ENCODE measurements at places on chromosomes 2 and 18. TPM values are rescaled to one million over a fixed set of nuclear protein-coding genes. Genes with fewer than 3 reads are reported as not detected.

DNA sequence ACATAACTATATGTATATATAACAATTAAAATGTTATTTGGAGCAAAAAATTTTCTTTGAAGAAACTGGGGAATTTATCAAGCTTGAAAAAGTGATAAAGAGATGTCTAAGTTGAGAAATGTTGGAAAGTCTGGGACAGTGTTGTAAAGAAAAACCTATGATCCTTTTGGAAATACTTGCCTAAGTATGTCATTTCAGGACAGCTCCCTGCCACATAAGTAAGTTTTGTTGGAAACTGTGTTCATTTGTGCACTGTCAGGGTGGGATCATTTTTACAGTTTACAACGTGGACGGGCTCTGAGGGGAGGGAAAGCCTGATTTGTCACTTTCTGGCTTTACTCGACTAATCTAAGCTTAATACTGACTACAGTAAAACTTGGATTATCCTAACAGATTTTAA is 10.4 kb upstream of the COL3A1 start:
- no peak for DNase-seq

- DNase-seq: no peak
Observed at GRCh38 chr2:149586063-149586462, 1.5 kb downstream of the MMADHC start.

The STPG4 gene
- 0.72 TPM for total RNA-seq

DNA sequence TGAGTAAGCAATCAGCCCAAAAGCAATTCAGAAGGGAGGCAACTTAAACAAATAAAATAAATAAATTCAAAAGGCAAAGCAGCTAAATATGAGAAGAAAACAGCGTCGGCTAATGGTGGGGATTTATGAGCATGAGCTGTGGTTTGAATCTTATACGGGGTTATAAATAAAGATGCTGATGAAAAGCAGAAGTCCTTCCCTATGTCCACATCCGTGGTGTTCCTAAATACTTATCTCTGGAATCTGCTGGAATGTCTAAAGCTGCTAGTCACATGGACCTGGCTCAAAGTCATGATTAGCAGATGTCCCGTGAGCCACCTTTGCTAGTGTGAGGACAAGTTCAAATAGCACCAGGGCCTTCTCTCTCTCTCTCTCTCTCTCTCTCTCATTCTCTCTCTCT is 33.8 kb downstream of the SMIM21 start:
- DNase-seq: no peak

The RAB17 gene
- total RNA-seq: not detected

DNA sequence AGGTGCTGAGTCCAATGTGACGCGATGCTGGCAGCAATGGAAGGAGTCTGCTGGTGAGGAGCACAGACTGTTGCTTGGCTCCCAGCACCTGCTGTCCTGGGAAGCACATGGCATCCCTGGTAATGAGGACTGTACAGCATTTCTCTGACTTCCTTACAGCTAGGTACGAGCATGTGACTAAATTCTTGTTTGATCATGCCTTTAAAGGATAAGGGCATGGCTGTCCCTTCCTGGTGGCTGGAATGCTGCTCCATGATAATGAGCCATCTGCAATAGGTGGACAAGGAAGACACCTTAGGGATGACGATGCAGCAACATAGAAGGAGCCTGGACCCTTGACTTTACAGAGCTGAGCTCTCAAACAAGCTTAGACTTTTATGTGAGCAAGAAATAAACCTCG is 278.0 kb upstream of the SPRED2 start:
- DNase-seq: no peak

DNA sequence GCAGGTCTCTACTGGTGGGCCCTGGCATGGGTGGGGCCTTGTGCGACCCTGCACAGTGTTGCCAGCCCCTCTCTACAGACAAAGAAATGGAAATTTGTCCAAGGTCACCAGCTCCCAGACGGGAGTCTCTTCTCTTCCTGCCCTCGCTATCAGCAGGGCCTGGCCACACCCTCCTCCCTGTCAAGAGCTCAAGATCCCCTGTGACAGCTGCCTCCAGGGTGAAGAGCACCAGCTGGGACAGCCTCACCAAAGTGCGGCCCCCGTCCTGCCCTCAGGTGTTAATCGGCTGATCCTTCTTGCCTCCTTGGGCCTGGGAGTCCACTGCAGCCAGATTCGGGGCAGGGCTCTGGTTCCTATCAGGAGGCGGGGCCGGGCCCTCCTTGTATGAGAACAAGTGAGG is 259.1 kb downstream of the TWIST2 start:
- DNase-seq: no peak

GRCh38 chr2:212752730-212753351 is 214.2 kb upstream of the ERBB4 start:
- no peak for DNase-seq

DNA sequence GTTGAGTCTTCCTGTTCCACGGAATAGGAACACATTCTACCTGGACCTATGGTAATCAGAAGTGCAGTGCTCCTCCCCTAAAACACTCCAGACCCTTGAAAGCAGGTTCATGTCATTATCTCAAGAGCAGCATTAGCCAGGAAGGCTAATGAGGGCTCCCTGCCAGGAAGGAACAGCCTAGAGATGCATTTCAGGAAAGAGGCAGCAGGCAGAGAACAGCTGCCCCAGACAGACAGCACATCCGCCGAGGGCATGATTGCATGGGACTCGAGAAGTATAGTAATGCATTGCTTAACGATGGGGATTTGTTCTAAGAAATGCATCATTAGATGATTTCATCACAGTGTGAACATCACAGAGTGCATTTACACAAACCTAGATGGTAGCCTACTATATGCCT is 171.5 kb downstream of the ALK start:
- no peak for DNase-seq

The ACKR3 gene
- total RNA-seq: 26.8 TPM

GRCh38 chr18:9712611-9713010 is 4.5 kb downstream of the RAB31 start:
- peak; percentile 74 for DNase-seq

DNA sequence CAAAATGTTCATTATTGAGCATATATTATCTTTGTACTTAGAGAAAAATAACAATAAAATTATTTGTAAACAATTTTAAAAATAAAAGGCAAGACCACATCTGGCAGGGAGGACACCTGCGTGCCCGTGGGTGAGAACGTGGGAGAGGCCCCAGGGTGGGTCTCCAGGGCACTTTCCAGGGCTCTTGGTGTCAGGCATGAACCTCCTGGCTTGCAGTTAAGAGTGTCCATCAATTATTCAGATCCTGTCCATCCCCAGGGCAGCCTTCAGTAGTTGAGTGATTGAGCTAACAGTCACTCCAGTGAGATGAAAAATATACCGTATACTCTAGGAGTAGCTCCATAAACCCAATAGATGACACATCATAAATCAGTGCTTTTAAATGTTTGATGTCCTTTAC is 49.7 kb downstream of the TPO start:
- no peak for DNase-seq

DNA sequence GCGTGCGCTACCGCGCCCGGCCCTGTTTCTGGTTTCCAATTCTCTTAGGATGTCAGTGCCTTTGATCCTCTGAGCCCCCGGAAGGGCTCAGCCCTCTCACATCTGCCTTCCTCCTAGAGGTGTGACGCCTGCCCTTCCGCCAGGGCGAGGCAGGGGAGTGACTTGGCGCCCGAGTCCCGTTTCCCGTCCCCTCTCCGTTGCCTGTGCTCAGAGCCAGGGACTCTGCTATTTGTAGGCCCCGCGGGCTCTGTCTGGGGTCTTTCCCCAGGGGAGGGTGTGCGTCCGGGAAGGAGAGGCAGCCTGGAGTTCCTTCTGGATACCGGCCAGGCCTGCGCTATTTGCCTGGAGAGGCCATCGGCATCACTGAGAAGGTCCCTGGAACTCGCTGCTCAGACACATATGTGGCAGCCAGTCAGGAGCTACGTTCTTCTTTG is 103.7 kb upstream of the TAF1B start:
- no peak for DNase-seq

DNA sequence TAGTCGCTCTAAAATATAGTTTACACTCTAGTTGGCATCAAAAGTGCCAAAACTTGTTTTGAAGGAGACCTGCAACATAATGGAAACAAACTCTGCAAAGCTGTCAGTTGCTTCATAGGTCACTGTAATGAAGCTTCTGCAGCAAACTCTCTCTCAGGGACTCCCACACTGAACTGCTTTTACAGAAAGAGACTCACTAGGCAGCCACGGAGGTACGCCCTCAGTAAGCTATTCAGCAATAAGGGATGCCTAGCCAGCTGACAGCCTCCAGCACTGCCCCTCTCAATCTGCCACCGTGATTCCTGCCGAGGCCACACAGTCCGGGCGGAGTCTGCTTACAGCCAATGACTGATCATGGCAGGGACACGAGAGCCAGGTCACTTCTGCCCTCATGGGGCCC is 51.1 kb downstream of the COLEC12 start:
- DNase-seq: no peak

The FN1 gene
- 18,025 TPM for total RNA-seq

The POTEC gene
- total RNA-seq: 0.36 TPM

DNA sequence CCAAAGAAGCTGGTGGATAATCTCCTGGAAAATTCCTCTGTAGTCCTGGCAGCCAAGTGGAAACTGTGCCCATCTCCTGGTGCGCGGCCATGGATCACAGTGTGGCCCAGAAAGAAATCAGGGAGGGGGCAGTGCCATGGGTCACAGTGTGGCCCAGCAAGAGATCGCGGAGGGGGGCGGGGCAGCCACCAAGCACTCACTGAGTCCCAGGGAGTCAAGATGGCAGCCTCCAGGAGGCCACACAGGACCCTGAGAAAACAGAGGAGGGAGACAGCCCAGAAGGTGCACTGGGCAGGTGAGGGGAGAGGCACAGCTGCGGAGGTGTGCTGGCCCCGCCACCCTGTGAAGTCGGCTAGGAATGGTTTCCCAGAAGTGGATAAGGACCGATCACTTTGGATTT is 8.1 kb upstream of the ATP6V1B1 start:
- DNase-seq: no peak

The DAW1 gene
- total RNA-seq: not detected

The GYPC gene
- total RNA-seq: 101 TPM

Data from osteoblast (primary cell).